H7 (cell line): ENCODE measurements at places on chromosomes 2 and 18. TPM values are rescaled to one million over a fixed set of nuclear protein-coding genes. Genes with fewer than 3 reads are reported as not detected.

Gene RGPD4
- total RNA-seq = not detected in 2 replicates

Gene CCL20
- not detected in 2 replicates for total RNA-seq

GRCh38 chr2:201263779-201264178 is 3.4 kb downstream of the CASP8 start:
- no peak for DNase-seq

DNA sequence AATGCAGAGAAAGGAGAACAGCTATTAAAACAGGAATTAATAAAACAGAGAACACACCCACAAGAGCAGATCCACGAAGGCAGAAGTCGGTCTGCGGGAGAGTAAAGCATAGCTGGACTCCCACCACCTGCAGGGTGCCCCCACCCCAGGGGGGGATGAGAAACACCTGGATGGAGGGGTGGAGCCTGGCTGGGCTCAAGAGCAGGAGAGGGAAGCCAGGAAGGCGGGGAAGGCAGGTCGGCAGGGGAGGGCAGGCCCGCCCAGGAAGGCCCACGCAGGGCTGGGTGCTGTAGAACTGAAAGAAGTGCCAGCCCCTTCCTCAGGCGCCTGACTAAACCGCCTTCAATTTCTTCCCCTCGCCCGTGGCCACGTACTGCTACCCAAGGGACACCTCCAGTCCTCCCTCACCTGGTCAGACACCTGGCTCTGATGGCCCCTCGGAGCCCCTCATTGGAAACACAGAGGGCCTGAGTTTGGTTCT is 175.4 kb downstream of the HDAC4 start:
- peak; percentile 76 for DNase-seq

- no peak for DNase-seq
Measured at GRCh38 chr18:2135309-2135708, 436.0 kb downstream of the METTL4 start.

GRCh38 chr2:219430633-219431615 is 3.7 kb upstream of the SPEG start:
- DNase-seq = peak; percentile 70

DNA sequence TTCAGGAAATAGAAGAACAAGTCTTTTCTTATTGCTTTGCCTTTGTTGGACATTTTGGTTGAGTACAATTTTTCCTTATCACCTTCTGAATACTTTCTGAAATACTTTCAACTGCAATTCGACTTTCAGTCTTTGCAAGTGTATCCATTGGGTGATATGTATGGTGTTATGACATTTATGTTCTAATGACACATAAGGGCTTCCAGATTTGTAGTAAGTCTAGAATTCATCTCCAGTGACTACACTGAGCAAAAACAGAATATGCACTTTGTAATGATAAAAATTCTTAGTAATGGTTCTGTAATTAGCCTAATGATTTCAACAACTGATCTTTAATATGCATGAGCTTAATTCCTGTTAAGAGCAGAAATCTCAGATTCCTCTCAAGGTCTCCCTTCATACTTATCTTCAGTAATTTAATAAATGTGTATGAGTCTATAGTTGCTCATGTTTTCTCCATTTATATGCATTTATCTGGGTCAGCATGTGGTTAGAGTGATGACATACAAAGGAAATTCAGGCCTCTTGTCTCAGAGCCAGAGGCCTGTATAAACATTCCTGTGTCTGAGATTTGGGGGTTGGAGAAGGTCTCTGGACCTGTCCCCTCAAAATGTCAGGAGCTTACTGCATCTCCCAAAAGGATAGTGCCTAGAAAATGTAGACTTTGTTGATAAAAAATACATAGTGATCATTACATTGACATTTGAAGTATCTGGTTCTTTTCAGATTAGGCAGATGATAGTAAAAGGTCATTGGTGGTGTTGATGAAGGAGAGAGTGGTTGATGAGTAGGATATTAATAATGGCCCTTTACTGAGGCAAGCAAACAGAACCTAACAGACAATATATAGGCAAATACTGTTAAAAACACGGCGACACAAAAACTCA is 114.9 kb downstream of the QPCT start:
- no peak for DNase-seq

- no peak for DNase-seq
Measured at GRCh38 chr2:235493402-235493774, 455 bp upstream of the AGAP1 start.

GRCh38 chr2:203918839-203919238 is 17.7 kb upstream of the ICOS start:
- no peak for DNase-seq

Gene EMX1
- 0.28 and 1.6 TPM in 2 replicates for total RNA-seq

Gene WDR54
- total RNA-seq = 38.0 and 55.5 TPM in 2 replicates

- no peak for DNase-seq
Measured at GRCh38 chr2:56985609-56986008, 801.8 kb downstream of the CCDC85A start.

Gene ANO7
- 2.0 and 4.0 TPM in 2 replicates for total RNA-seq

DNA sequence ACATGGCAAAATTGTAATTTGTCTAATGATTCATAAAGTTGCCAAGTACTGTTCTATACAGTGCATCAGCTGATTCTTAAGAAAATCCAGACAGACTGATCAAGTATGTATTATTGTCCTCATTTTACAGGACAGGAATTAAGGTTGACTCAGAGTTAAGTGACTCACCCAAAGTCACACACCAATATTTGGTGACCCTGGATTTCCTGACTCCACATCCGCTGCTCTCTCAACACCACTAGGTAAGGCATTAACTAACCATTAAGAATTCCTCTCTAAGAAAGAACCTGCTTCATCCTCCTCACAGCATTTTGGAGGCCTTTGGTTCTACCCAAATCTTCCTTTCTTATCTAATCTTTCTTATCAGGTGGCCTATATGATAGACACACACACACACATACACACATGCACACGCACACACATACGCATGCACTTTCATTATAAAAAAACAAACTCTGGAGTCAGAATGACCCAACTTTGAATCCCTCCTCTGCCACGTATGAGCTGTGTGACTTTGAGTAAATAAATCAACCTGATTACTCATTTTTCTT is 150.8 kb downstream of the ANKRD44 start:
- DNase-seq = no peak

DNA sequence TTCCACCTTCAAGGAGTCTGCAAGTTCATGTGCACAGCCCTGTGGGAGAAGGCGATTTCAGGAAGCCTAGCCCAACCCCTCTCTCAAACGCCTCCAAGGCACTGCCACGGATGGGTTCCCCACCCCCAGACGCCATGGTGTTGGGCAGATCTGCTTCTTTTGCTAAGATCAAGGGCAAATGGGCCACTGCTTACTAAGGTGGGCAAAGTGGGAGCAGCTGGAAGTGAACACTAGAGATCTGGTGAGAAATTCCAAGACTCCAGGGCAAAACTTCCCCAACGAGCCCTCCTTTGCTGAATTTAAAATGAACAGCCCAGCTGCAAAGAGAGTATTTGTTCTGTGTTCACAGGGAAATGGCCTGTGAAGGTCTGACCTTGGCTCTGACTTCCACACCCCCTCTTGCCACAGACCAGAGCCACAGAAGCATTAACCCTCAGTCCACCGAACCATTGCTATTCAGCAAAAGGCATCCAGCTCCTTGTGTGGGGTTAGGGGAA is 45.1 kb upstream of the ZBTB7C start:
- DNase-seq = no peak
